MCF 10A (cell line): ENCODE measurements at places on chromosomes 2 and 18.
A peak's percentile ranks its signal among the peaks of the same experiment; 100 is the strongest.

DNA sequence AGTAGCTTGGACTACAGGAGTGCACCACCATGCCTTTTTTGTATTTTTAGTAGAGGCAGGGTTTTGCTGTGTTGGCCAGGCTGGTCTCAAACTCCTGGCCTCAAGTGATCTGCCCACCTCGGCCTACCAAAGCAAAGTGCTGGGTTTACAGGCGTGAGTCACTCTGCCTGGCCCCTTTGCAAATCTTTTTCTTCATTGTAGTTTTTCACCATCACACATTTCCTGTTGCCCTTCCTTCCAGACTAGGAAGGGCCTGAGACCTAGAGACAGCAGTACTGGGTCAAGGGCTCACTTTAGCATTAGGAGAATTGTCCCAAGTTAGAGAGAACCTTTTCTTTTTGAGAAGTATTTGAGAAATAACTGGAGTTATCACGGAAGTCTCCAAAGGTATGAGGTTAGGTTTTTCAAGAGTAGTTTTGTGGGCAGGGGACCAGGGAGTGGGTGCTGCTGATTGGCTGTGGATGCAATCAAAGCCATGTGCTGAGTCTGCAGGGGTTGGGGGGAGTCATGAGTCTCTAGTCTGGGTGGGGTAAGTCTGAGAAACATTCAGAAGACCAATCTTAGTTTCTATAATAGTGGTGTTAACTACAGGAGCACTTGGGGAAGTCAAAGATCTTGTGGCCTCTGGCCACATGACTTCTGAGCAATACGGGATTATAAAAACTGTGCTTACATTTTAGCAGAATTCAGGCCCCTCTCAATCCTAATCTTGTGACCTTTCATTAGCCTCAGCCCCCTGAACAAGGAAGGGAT, 23.7 kb downstream of the B3GNT2 start:
- DNase-seq = no peak

- no peak for DNase-seq
These were observed 50.4 kb upstream of the ASXL2 start for GRCh38 chr2:25928668-25929067.

- DNase-seq = peak; percentile 41
These were observed 993 bp downstream of the COX7A2L start for GRCh38 chr2:42359965-42360483.

GRCh38 chr2:233997707-233998106, 52.8 kb upstream of the SPP2 start:
- no peak for DNase-seq

DNA sequence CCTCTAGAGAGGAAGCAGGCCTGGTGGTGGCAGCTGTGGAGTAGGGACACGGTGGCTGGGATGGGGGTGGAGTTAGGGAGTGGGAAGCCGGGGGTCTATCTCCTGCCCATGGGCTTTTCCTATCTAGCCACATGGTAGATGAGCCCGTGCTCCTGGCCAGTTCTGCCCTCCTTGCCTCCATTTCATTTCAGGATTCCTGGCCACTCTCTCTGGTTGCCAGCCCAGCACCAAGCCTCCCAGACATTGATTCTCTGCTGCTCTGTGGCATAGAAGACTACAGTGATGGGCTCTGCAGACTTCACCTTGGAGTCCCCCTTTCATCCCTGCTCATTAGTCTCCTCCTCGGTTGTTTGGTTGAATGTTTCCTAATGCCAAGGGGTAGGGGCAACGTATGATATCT, 19.4 kb downstream of the SIX3 start:
- DNase-seq = no peak

GRCh38 chr2:200810252-200810997, 1.3 kb upstream of the BZW1 start:
- peak; percentile 53 for DNase-seq

GRCh38 chr2:45123521-45124191, 114.4 kb upstream of the SIX2 start:
- no peak for DNase-seq

GRCh38 chr18:7908681-7909299, 341.7 kb downstream of the PTPRM start:
- peak; percentile 70 for DNase-seq

- DNase-seq = peak; percentile 6
These were observed 430.1 kb downstream of the FBXO15 start for GRCh38 chr18:73717570-73717969.

DNA sequence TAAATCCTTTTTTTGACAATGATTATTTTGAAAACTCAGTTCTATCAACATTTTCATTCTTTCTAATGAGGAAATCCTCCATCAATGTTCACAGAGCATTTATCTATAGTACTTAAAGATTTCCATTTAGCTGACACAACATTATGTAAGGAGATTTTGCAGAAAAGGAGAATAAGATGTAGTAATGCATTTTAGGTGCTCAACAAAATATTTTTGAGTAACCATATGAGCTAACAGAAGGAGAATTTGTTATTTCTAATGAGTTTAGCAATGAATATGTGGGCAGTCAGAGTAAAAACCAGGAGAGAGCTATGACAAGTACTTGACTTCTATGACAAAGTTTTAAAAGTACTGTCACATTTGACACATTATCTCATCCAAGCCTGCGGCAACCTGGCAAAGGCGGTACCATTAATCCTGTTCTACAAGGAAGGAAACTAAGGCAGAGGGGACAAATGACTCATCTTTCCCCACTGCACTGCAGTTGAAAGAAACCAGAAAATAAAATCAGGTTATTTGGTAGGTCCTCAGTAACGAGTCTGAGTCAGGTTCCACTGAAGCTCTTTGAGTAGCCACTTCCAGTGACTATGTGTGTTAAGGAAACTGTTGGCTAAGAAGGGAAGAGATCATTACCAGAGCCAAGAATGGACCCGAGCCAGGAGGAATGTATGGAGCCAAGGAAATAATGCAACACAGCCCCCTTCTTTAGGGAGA, 134.1 kb upstream of the ITGB6 start:
- DNase-seq = peak; percentile 76

GRCh38 chr2:239869272-239870155, 155.6 kb downstream of the NDUFA10 start:
- no peak for DNase-seq

GRCh38 chr2:226802573-226802972, 3.0 kb upstream of the IRS1 start:
- DNase-seq = peak; percentile 86

DNA sequence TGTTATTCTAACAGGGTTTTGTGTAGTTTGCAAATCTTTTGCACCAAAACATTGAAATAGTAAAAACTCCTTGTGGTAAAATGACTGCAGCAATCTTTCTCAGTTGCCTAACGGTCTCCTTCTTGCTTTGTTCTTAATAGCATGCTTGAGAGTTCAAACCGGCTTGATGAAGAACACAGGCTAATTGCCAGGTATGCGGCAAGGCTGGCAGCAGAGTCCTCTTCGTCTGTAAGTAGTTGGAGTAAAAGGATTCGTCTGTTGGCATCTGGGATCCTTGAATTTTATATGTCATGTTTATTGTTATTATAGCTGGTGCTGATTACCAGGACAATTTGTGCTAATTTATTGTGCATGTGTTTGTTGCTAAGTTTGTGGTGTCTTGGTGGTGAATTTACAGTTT, 138.1 kb downstream of the DTNA start:
- no peak for DNase-seq

GRCh38 chr18:33918571-33918970, 306.1 kb downstream of the NOL4 start:
- DNase-seq = no peak

DNA sequence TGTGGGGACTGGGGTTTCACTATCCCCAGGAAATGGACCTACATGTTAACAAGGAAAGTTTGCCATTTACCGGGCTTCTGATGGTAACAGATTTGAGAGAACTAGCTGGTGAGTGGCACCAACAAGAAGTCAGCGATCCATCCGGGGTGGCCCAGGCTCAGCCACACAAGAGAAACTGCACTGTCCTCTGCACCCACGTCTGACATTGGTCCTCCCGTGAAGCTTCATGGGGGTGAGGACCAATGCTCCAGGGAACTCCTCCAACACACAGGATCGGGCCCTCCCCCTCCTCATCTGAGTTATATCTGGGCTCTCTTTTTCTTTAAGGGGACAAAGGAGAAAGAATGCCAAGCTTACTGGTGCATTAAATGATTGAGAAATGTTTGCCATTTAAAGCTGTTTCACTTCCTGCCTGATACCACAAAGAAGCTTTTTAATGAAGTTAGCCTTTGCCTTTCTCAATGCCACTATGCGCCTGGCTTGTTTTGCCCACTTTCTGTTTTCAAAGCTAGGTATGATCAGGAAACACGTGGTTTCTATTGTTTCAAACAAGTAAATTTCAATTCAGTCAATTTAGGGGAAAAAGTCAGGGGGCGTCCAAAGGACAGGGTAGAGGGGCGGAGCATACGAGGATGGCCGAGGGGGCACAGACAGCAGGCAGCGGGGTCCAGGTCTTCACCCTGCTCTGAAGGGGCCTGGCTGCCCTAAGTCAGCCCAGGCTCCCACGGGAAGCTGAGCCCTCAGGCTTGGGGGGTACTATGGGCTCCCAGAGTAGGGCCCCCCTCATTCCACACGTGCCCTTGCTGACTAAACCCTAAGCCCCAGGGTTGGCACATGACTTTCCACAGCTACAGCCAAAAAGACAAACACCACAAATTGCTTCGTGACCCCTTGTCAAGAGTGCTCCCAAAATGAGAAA, 204.0 kb upstream of the ID2 start:
- peak; percentile 42 for DNase-seq

DNA sequence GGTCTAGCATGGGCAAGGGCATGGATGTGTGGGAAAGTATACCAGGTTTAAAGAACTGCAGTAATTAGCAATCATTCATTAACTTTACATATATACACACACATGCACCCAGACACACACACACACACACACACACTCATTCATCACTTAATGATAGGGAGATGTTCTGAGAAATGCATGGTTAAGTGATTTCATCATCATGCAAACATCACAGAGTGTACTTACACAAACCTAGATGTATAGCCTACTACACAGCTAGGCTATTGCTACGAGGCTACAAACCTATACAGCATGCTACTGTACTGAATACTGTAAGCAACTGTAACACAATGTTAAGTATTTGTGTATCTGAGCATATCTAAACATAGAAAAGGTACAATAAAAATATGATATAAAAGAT, 83.6 kb downstream of the COLEC12 start:
- DNase-seq = no peak

DNA sequence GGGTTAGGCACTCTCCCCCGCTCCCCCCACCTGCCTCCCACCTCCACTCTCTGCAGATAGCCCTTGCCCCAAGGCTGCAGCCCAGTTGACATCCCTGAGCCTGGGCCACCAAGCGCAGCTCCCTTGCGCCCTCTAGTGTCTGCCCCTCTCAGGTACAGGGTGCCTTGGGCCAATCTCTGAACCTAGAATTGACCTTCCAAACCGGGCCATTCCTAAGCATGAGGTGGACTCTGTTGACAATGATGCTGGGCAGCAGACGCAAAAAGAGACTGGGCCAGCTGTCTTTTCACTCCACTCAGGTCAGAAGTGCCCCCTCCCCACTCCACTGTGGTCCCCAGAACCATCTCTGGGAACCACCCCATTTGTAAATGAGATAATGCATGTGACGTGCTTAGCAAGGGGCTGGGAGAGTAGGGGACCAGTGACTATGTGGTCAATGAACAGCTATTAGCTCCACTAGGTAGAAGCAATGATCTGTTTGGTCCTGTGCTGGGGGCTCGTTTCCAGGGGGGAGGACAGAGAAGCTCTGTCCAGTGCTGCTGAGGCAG, 43.3 kb upstream of the PLB1 start:
- peak; percentile 68 for DNase-seq

DNA sequence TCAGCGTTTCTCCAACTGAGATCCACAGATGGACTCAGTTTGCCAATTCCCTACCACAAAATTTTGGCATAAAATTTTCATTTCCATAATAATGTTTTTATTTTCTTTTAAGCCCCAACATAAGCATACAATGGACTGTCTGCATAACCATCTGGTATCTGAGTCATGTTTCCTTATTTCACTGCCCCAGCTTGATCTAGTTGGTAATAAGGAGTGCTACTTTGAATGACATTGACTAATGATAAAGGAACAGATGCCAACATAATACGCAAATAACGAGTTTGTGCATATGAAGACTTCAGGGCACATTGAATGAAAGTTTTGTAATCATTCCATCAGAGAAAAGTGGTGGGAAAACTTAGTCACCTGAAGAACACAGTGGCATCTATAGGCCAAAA, 8.8 kb upstream of the MBD2 start:
- DNase-seq = peak; percentile 79

GRCh38 chr18:79610461-79611039, 69.1 kb upstream of the CTDP1 start:
- no peak for DNase-seq

DNA sequence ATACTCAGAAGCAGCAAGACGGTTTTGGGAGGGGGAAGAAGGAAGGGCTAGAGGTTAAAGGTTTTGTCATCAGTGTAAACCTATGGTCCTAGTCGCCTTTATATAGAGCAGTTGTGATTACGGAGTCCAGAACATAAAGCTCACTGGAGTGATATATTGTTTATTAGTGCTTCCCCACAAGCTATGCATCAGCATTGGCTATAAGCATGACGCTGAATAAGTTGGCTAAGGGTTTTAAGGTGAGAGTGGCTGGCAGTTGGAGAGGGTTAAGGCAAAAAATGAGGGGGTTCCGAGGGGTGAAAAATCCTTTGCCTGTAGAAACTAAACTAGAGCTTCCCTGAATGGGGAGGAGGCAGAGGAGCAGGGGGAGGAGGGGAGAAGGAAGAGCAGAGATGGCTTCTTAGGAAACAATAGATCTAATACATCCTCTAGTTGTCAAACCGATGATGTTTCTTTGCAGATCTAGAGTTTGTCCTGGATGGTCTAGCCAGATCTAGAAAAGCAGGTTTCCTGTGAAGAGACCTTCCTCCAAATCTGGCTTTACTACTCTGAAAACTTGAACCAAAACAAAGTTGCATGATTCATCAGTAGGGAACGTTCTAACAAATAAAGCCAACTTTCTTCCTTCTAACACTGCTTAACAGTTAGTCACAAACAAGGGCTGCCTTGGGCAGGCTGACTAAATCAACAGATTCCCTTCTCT, 2.5 kb downstream of the KLF7 start:
- peak; percentile 89 for DNase-seq

DNA sequence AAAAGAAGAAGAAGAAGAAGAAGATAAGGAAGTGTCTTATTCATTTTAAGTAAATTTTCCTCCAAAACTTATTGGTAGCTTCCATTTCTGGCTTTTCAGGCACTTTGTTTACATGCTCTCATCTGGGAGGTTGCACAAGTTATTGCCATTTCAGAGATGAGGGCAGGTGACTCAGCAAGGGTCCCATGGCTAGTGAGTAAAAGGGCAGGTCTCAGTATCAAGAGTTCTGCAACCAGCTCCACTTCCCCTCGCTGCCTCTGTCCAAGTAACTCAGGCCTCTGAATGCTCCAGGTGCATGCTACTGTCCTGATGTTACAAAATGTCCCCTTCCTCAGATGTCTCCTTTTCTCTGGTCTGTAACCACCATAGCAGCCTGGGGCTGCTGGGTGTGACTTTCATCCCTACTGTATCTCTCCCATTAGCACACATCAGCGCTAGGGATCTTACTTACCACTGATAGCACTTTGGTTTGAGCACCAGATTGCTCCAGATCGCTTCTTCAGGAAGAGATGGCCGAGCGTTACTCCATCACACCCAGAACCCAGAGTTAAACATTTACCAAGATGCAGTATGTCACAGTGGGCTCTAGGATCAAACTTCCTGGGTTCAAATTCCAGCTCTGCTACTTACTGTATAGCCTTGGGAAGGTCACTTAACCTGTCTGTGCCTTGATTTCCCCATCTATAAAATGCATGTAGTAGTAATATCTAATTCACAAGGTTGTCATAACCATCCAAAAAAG, 57.4 kb upstream of the LAPTM4A start:
- DNase-seq = peak; percentile 70

- no peak for DNase-seq
These were observed 27.2 kb downstream of the OXER1 start for GRCh38 chr2:42736598-42737322.

GRCh38 chr2:169961911-169962310, 134.7 kb downstream of the UBR3 start:
- DNase-seq = peak; percentile 75
